ENCODE measurements at places on chromosomes 16 and 17.

GRCh38 chr16:10988164-10988803, 43.9 kb downstream of the CLEC16A start:
- DNase-seq = no peak

GRCh38 chr17:52036416-52036815, 122.1 kb downstream of the CA10 start:
- DNase-seq = no peak

- DNase-seq = no peak
Measured at GRCh38 chr16:49781401-49781800, 74.5 kb downstream of the ZNF423 start.

- DNase-seq = no peak
Measured at GRCh38 chr17:5825717-5826330, 241.5 kb upstream of the NLRP1 start.

DNA sequence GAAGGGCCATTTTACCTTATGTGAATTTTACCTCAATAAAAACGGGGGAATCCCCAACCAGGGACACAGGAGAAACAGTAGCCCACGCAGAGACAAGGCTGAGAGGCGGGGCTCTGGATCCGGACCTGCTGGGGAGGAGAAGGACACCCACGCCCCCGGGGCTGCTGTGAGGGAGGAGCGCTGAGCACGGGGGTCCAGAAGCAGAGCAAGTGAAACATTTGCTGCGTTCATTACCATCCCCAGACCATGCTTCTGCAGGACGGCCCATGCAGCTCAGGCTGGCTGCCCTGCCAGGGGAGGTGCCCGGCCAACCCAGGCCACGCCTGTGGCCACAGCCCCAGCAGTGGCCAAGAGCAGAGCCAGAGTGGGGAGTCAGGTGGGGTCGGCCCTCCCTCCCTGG, 50.0 kb downstream of the KCNJ18 start:
- DNase-seq = no peak

GRCh38 chr17:49028271-49028670, 31.1 kb downstream of the IGF2BP1 start:
- DNase-seq = no peak

- no peak for DNase-seq
Measured at GRCh38 chr16:50933262-50933661, 191.4 kb downstream of the CYLD start.

- no peak for DNase-seq
Measured at GRCh38 chr16:85190572-85190971, 78.3 kb upstream of the CIBAR2 start.

DNA sequence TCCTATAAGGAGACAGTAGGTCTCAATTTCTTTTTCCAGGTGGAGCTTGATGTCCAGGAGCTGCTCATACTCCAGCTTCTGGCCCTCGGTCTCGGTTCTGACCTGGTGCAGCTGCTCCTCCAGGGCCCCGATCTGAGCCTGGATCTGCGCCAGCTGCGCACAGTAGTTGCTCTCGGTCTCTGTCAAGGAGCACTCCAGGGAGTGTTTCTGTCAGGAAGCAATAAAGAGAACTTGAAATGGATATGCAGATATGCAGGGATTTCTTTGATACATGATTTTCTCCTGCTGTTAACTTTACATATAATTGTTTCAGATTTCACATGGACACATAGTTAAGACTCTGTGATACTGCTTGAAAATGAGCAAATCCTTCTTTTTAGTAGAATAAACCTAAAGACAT, 4.7 kb downstream of the KRT25 start:
- no peak for DNase-seq

Measured in KG1 (cell line).